ENCODE measurements at places on chromosomes 11 and 22. TPM values are rescaled to one million over a fixed set of nuclear protein-coding genes. Genes with fewer than 3 reads are reported as not detected.

The ELFN2 gene
- 0.59 TPM for total RNA-seq

The MPEG1 gene
- total RNA-seq, result under 0.01 TPM

The BTG4 gene
- not detected for total RNA-seq

The KRTAP5-2 gene
- not detected for total RNA-seq

All from subcutaneous preadipocyte (primary cell).